ENCODE measurements at places on chromosomes 2 and 18.

DNA sequence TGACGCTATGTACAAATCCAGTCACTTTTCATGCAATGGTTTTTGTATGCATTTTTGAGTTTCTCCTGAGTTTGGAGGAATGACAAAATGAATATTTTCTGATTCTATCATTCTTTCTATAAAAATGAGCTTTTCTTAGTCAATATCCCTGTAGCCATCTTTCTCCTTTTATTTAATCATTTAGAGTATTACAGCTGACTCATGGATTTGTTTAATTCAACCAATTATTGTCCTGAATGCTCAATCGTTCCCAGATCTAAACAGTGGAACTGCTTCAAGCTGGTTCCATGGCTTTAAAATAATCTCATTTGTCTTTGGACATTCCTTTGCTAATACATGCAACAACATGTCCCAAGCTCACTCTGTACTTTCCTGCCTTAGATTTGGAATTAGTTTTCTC lies 368.8 kb downstream of the ADCYAP1 start:
- DNase-seq: no peak

DNA sequence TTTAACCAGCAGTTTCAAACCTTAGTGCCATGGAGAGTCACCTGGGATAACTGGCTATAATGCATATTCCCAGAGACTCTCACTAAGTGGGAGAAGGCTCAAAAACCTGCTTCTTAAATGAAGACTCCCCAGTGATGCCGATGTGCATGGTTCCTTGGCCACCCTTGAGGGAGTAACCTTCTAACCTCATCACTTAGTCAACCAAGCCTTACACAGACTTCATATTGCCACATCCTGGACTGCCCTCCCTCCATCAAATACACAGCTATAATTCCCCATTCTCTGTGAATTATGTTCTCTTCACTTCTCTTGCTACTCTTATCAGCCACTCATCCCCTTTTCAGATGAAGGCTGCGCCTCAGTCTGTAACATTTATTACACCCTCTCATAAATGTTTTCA lies 462.9 kb upstream of the RGPD4 start:
- DNase-seq: no peak

DNA sequence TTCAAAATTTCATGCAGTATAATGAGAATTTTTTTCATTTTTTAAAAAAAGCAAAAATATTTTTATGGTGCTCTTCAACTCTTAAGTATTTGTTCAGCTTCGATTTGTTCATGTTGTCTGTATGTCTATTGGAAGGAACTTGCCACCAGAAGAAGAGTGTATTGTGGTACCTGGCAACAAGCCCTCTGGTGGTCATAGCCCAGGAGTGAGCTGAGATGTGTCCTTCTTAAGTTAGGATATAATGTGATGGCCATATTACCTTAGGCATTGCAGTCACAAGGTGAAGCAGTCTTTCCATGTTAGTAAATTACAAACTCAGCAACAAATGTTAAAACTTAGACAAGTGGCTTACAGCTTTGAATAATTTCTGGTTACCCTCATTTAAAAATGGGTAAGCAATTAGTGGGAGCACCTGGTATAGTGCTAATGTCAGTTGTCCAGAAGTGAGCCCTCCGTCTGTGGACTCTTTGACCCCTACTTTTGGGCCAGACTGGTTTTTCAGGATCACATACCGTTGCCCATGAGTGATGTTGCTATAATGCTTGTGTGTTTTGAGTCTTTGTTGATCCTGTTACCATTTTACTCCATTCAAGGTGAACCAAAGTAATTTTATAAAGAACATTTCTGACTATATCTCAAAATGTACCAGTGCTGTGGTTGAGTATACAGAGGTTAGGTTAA lies 57.4 kb downstream of the MYO1B start:
- DNase-seq: no peak

DNA sequence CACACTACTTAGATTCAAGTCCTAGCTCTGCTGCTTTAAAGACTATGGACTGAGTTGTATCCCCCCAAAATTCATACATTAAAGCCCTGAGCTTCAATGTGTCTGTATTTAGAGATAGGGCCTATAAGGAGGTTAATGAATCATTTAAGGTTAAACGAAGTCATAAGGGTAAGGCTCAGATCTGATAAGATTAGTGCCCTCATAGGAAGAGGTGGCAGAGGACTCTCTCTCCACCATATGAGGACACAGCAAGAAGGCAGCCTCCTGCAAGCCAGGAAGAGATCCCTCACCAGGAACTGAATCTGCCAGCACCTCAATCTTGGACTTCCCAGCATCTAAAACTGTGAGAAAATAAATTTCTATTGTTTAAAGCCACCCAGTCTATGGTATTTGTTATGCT lies 3.1 kb upstream of the CYTIP start:
- no peak for DNase-seq

DNA sequence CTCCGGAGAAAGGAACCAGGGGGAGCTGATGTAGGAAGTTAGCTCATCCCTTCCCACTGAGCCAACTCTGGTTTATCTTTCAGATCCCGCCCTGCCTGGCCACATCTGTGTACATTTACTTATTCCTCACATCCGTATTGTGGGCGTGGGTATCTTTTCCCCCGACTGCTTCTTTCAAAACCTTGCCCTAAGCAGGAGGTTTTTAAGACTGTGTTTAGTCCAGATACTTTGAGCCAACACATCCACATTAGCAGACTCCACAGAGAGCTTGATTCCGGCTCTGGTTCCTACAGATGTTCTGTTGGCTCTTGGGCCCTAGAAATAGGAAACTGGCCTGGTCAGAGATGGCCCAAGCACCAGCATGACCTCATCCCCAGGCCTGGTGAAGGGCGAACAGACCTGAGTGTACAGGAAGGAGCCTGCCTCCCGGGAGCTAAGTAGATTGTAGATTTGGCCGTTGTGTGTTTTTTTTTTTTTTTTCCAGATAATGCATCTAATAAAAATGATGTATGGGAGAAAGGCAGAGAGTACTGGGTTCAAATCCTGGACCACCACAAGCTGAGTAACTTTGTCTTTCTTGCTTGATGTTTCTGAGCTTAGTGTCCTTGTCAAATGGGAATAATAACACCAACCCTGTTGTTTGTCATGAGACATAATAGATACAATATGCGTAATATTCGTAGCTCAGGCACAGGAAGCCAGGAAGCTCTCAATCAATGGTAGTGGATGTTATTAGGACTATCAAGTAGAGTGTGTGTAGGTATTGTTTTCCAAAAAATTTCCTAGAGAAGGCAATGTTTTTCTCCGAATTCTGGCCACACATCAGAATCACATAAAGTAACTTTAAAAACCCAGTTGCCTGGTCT lies 92.3 kb downstream of the PRKCE start:
- DNase-seq: no peak

DNA sequence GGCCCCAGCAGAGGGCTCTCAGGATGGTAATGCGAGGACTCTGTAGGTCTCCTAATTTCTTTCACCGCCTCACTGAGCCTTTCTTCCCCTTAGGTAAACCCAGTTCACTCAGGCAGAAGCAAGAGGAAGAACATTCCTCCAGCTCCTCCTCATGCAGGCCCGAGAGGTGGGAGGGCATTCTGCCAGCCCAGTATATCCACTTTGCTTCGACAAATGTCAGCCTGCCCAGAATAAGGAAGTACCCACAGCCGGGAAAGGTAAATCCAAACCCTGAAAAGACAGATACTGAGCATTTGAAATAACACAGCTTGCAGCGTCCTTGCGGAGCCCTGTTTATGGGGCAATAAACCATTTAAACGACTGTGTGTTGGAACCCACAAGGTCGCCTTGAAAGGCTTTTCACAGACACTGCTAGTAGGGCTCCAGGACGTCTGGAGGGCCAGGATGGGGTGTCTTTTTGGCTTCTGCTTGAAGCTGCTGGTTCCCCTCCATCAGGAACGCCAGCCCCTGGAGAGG lies 63.0 kb upstream of the STPG4 start:
- DNase-seq: no peak

DNA sequence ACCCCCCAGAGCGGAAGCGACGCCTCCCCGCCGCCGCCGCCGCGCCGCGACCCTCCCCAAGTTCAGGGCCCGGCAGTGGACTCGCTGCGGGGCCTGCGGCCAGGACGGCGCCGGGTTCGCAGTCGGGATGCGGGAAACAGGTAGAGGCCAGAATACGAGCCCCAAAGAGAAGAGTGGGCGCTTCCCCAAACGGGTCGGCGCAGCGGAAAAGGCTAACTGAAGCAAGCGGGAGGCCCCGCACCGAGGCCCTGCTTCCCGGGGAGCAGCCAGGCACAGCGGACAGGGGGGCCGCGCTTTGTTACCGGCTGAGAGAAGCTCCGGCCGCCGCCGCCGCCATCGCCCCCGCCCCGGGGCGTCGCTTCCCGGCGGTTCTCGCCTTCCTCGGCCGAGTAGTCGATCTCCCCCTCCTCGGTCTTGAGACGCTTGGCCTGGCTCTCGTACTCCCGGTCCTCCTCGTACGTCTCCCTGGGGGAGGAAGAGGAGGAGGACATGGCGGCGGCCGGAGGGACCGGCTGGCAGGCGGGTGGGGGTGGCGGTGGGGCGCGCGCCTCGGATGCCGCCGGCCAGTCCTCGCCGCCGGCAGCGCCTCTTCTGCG lies 494 bp downstream of the HNRNPLL start:
- DNase-seq: no peak

DNA sequence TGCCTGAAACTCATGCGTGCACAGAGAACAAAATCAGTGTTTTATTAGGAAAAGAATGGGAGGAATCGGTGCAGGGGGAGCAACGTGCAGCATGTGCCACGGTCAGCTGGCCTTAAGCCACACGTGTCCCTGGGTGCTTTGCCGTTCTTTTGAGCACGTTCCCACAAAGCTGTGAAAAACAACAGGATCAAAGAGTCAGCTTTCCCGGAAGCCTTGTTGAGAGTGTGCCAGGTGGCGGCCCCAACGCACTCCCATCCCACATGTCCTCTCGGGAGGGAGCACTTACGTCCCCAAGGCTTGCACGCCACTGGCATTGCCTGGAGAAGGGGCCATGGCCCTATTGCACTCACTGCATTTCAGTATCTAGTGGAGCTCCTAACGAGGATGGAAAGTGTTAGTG lies 511.2 kb downstream of the EIPR1 start:
- no peak for DNase-seq

- DNase-seq: no peak
These were observed 199.3 kb upstream of the GALNT5 start for GRCh38 chr2:157058161-157058560.

DNA sequence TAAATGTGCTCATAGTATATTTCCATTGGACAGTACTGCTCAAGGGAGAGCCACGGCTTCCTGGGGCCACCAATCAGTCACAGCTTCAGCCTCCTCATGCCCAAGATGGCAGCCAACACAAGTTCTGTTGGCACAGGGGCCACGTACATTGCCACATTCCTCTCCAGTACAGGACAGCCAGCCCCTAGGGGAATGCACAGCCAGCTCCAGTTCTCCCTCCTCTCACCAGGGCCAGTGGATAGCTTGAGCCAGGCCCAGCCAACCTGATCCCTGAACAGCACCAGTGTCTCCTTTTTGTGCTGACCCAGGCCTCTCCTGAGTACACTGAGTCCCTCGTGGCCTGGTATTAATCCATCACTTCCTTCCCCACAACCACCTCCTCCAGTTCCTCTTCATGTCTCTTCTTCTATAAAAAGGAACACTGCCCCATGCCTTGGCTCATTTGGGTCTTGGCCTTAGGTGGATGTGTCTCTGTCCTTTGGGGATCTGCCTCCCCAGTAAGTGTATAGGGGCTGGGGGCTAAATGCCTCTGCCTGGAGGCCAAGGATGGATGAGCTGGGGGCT lies 168.7 kb downstream of the TNS1 start:
- no peak for DNase-seq

GRCh38 chr2:71952572-71953188 lies 195.0 kb downstream of the CYP26B1 start:
- no peak for DNase-seq

DNA sequence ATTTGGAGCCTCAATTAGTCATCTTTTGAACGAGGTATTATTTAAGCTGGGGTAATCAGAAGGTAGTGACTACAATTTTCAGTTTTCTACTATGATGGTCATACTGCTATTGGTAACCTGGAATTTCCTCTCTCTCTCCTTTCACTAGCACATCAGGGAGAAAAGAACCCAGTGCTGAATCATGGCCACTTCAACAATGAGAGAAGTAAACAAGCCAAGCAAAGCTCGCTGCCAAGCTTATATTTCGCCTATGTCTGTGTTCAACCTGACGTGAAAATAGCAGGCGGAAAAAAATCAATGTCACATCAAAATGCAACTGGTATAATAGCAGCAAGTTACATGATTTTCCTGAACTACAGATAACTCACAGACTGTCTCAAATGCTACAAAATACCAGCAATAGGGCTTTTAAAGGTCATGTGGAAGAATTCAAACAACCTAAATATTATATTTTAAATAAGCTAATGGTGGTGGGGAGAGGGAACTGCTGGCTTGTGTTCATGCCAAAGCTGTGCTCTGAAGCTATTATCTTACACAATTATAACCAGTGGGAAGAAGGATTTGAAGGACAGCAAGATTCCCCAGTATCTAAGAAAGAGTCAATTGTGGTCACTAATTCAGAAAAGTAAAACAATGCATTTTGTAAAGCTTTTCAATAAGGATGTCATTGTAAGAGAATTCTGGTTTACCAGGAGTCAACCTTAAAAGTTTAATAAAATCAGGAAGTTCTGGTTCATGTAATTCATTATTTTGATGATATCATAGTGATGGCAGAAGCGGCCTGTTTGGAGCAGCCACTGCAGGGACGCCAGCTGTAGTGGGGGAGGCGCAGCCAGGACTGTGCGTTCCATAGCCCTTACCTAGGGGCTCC lies 38.0 kb downstream of the RNF152 start:
- no peak for DNase-seq

DNA sequence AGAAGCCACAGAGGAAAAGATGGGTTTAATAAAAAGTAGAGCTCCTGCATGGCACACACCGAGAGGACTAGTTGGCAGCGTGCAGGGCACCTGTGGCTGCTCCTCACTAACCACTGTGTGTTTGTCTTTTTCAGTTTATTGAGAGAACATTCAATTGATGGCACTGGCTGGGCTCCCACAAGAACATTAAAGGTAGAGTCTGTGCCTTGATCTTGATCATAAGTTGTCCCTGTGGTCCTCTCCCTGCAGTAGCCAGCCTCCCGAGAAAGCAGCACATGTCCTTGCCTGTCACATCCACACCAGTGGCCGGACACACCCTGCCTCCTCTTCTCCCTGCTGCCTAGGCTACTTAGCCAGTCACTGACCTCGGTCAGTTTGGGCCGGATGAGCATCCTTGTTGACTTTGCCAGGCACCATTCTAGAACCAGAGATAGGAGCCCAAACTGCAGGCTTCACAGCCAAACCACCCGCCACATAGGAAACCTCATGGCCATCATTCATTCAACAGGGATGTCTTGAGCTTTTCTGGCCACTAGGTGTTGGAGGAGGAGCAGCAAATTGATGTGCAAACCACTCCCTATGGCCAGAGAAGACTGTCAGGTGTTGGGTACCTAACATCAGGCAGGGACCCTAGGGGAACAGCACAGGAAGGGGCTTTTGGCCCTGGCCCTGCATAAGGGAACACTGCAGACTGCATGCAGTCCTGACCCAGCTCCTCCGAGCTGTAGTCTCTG lies 30.2 kb upstream of the SCLY start:
- no peak for DNase-seq

GRCh38 chr2:76429374-76429773 lies 718.7 kb upstream of the GCFC2 start:
- no peak for DNase-seq
